Germinal center (tissue), 1 donor: ENCODE measurements at places on chromosomes 4 and X.

- DNase-seq: no peak
Measured at GRCh38 chrX:133922390-133922771, 63.0 kb downstream of the GPC3 start.

DNA sequence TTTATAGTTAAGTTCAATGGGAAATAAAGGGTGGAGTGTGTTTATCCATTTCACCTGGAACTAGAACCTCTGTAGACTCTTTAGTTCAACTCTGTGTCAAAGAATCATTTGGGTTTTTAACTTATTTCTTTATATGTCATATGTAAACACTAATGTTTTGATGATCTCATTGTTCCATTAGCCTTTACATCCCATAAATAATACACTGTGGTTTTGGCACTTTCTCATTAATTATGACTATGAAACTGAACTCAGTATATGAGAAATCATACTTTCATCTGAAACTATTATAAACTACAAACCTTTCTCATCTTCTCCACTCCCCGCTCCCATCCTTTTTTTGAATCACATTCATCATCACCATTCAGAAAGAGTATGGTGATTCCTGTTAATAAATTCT, 31.0 kb downstream of the F8 start:
- DNase-seq: no peak

DNA sequence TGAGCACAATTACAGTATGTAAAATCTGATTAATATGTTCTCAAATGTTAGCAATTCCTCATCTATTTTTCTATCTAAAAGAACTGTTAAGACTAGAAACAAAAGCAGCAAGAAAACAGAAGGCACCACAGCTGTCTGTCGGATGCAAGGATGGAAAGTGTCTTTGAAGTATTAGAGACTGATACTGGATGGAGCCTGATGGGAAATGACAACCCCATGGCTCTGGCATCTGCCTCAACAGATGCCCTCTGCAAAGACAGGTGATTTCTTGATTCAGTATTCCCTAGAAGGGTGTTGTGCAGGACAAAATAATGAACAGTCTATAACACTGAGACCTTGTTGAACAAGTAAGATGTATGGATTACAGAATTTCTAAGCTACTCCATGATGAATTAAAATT, 19.7 kb downstream of the LRCH2 start:
- DNase-seq: no peak

DNA sequence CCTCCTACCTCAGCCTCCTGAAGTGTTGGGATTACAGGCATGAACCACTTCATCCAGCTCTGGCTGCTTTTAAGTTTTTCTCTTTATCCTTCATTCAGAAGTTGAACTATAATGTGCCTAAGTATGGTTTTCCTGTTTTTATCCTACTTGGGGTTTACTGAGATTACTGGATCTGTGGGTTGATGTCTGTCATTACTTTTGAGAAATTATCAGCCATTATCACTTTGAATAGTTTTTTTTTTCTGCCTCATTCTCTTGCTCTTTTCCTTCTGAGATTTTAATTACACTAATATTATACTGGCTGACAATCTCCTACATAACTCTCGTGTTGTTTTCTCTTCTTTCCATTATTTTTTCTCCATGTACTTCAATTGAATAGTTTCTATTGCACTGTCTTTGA, 47.6 kb upstream of the MORC4 start:
- DNase-seq: no peak

DNA sequence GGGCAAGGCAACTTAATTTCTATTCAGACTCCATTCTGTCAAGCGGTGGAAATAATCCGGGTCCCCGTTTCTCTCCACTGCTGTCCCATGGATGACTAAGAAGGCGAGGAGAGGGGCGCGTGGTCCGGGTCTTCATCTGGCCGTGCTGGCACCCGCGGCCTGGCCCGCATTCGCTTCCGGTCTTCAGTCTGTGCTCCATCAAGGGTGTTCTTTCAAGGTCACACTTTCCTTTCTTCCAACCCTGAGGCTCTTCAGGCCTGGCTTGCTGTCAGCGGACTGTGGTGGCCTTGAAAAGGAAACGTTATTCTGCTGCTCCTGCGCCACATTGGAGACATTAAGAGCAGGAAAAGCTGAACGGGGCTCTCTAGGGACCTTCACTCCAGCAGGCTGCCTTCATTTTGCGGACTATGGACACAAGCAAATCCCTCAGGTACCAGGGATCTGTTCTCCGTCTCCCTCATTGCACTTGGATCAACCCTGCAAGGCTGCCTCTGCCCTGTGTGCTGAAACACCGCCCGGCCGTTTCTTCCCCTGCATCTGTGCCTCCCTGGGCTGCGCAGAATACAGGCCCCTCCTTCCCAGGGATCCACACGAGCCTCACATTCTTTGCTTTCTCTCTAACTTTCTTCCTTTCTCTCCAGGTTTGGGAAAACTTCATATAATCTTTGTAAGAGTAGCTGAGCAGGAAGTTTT, 5.7 kb upstream of the SLC25A4 start:
- no peak for DNase-seq

DNA sequence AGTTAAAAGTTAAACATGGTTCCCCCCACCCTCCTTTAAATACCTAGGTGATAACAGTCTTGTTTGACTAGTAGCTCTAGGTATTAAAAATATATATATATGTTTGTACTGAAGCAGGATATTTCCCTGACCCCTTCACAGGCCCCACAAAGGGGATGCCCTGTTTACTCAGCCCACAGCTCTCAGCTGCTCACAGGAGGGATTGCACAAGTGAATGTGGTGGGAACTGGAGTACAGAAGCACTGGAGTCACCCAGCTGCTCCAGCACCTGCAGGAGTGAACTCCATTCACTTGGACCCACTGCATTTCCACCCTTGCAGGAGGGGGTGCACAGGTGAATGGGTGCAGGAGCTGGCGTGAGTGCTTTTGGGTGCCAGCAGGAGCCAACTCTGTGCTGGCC, 99.3 kb upstream of the TLR3 start:
- DNase-seq: no peak

DNA sequence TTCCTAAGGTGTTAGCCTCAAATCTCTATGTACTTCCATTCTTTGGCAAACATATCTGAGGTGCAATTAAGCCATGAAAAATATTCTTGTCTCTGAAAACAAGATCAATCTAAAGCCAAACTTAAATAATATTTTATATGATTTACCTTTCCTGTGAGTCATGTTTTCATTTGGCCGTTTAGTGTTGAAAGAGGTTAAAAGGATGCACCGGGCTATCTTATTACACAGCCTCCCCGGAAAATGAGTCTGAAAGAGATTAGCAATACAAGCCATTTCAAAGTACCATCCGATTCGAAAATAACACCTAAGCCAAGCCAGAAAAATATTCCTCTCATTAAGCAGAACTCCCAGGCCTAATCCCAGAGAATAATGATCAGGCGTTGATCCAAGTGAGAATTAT, 161.5 kb upstream of the EPHA5 start:
- no peak for DNase-seq

DNA sequence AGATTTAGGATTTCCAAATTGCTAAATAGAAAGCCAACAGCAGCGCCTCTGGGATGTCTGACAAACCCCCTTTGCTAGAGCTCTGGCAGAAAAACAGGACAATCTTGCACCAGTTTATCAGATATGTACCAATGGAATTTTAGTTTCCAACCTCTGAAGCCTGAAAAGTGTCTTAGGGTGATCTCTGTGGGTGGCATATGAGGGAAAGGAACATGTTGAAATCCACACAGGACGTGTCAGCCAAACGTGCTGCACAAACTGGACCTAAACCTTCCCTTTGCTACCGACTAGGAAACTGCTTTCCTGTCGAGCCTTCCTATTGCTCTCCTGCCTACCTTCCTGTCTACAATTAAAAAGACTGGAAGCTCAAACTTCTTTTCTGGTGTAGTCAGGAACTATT, 53.5 kb downstream of the REELD1 start:
- DNase-seq: no peak

DNA sequence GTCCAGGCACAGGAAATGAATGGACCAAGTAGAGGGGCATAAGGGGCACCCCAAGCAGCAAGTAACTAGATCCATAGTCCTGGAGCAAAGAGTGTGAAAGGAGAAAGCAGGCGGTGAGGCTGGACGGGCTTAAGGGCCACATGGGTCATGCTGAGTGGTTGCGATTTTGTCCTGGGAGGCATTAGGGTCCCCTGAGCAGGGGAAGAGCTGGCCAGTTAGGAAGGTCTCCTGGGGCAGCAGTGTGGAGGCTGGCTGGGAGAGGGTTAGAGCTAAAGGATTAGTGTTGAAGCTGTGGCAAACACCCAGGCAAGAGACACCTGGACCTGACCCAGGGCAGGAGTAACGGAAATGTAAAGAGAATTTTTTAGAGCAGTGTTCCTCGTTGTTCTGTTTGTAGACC, 26.5 kb downstream of the MYOZ2 start:
- DNase-seq: no peak

DNA sequence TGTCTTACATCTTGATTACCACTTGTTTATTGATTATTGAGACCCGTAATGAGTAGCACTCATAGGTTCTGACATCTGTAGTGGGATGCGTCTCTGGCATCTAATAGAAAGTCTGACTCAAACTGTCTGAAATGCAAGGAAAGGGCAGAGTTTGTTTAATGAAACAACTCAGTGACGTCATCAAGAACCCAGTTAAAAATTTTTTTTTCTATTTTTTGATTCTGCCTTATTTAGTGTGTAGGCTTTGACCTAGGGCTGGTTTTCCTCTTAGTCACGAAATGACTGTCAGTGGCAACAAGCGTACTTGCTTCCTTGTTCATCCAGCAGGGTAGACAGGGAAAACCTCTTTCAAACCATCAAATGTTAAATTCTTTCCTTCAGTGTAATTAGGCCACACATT, 3.1 kb upstream of the CDKL5 start:
- no peak for DNase-seq

- no peak for DNase-seq
Measured at GRCh38 chr4:7638984-7639789, 204.5 kb upstream of the PSAPL1 start.

DNA sequence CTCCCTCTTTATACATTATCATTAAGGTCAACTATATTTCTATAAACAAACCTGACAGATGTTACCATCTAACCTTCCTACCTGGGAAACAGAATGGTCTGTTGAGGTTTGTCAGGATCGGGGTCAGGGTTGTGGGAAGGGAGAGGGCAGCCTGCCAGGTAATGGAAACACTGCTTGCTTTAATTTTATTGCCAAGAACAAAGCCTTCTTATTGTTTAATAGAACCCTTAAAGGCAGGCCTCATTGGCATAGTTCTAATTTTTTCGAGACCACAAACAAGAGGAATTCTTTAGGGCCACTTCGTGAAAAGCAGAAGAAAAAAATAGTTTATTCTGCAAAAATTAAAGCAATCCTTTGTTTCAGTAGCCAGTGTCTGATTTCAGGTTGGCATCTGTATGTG, 113.2 kb downstream of the MID1 start:
- no peak for DNase-seq

- DNase-seq: no peak
Measured at GRCh38 chr4:72858328-72858727, 211.2 kb downstream of the COX18 start.
